ENCODE measurements at places on chromosomes 5 and 9. TPM values are rescaled to one million over a fixed set of nuclear protein-coding genes. Genes with fewer than 3 reads are reported as not detected.

The SLC22A4 gene
- 0.59 TPM for total RNA-seq

The OLFML2A gene
- 6.3 TPM for total RNA-seq

The SV2C gene
- total RNA-seq, result not detected

The TRIM7 gene
- total RNA-seq, result 30.2 TPM

The FOXD4 gene
- total RNA-seq, result 2.8 TPM

DNA sequence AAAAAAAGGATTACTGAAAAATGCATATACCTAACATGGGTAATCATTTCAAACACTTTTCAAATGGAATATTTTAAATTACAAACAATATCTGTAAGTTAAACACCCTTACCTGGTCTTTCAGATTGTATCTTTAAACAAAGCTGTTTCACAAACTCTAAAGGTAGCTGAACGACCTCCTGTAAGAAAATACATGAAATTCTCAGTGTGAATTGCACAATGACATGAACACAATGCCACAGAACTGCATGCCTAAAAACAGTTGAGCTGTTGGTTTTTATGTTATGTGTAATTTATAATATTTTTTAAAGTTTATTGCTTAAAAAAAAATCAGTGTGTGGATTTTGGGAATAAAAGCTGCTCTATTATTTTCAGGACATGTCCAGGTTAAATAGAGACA, 17.5 kb downstream of the IPPK start:
- no peaks in the 10 kb centered on the region for H3K4me1 ChIP-seq
- no peak overlapping the region for H3K27ac ChIP-seq
- no peak overlapping the region for H3K4me3 ChIP-seq
- H3K27me3 ChIP-seq, result no peaks in the 10 kb centered on the region

The OR1J2 gene
- total RNA-seq, result not detected

DNA sequence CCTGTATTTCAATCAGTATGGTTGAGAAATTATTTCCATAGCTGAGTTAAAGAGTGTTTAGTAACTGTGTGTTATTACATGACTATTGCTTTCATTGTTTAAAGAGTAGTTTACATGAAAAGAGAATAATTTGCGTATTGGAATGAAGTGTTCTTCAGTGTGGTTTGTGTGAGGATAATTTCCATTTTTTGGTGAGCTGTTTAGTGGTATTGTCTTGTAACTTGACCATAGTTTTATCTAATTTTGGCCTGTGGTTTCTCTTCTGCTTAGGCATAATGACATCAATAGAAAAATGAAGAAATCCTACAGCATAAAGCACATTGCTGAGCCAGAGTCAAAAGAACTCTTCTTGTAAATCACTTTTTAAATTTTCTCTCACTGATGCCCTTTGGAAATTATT, 151.2 kb downstream of the SNCAIP start:
- H3K4me3 ChIP-seq, result no peak overlapping the region
- H3K27ac ChIP-seq, result no peak overlapping the region
- H3K27me3 ChIP-seq, result no peaks in the 10 kb centered on the region
- no peaks in the 10 kb centered on the region for H3K36me3 ChIP-seq
- no peak for DNase-seq
- H3K4me1 ChIP-seq, result no peaks in the 10 kb centered on the region

DNA sequence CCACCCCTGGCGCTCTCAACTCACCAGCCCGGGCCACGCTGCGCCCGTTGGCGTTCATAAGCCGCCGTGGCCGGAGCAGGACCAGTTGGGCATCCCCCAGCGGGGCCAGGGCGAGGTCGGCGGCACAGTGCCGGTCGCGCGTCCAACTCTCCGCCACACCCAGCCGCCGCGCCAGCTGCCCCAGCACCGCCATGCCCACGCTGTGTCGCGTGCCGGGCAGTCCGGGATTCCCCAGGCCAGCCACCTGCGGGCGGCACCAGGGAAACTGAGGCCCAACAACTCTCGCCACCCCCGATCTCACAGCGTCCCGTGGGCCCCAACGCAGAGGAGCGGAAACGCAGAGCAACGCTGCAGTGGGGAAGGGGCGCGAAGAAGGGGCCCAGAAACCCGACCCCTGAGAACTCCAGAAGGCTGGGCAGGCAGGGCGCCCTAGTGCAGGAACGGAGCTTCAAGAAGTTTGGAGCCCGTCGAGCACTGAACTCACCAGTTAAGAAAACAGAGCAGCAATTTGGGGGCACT, 453 bp downstream of the PTRH1 start:
- H3K27me3 ChIP-seq, result no peaks in the 10 kb centered on the region
- no peak for DNase-seq
- peak overlapping the region; percentile 92 for H3K4me3 ChIP-seq
- H3K4me1 ChIP-seq, result peaks cover 17% of the 10 kb centered on the region

DNA sequence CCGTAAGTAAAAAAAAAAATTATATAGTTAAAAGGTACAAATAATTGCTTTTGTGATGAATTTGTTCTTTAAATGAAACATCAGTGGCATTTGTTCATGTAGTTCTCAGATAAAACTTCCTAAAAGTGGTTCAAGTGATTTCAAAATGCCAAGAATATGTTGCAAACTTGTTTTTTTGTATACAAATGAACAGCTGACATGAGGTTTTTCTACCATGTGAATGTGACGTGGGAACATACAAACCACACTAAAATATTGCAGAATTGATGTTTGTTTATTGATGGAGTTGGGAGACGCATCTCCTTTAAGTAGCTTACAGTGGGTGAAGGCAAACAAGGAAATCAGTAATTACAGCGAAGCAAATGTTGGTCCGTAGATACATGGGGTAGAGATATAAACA, 16.9 kb downstream of the BASP1 start:
- 0 out of 2 replicates have a peak, but pooled peaks cover 4% of the 10 kb centered on the region for H3K27me3 ChIP-seq
- H3K27ac ChIP-seq, result no peak overlapping the region
- DNase-seq, result no peak
- H3K36me3 ChIP-seq, result no peaks in the 10 kb centered on the region
- no peaks in the 10 kb centered on the region for H3K4me1 ChIP-seq

GRCh38 chr9:38380872-38381534, 11.5 kb upstream of the ALDH1B1 start:
- no peak overlapping the region for H3K27ac ChIP-seq
- H3K4me1 ChIP-seq, result no peaks in the 10 kb centered on the region
- no peak for DNase-seq
- H3K36me3 ChIP-seq, result no peaks in the 10 kb centered on the region
- no peaks in the 10 kb centered on the region for H3K27me3 ChIP-seq
- no peak overlapping the region for H3K4me3 ChIP-seq

- no peak for DNase-seq
- no peak overlapping the region for H3K27ac ChIP-seq
- H3K36me3 ChIP-seq, result no peaks in the 10 kb centered on the region
Measured at GRCh38 chr9:134526584-134527477, 114.8 kb upstream of the COL5A1 start.

The STX17 gene
- total RNA-seq, result 24.6 TPM

The FOXI1 gene
- not detected for total RNA-seq

DNA sequence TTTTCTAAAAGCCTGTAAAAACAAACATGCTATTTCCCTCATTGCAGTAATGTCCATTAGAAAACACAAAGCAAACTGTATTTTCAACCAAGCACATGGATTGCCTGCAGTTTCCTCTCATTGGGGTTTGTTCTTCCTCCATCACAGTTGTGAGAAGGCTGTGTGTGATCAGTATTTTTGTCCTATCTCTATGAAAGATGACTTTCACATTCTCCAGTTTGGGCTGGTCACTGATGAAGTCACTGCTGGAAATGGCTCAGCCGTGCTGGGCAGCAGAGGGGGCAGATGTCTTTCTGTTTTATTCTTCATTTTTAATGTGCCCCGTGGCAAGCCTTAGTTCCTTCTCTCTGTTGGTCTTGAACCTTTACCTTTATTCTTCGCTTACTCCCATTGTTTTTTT, 288.9 kb upstream of the MPDZ start:
- no peaks in the 10 kb centered on the region for H3K4me1 ChIP-seq
- H3K4me3 ChIP-seq, result no peak overlapping the region
- no peaks in the 10 kb centered on the region for H3K36me3 ChIP-seq
- no peak for DNase-seq
- no peak overlapping the region for H3K27ac ChIP-seq

- no peaks in the 10 kb centered on the region for H3K36me3 ChIP-seq
- H3K27ac ChIP-seq, result no peak overlapping the region
- no peak overlapping the region for H3K4me3 ChIP-seq
- H3K27me3 ChIP-seq, result no peaks in the 10 kb centered on the region
Measured at GRCh38 chr9:107807183-107807582, 317.6 kb upstream of the KLF4 start.

- no peak overlapping the region for H3K27ac ChIP-seq
- no peaks in the 10 kb centered on the region for H3K36me3 ChIP-seq
- no peak for DNase-seq
- no peaks in the 10 kb centered on the region for H3K4me1 ChIP-seq
- H3K4me3 ChIP-seq, result no peak overlapping the region
- H3K27me3 ChIP-seq, result no peaks in the 10 kb centered on the region
Measured at GRCh38 chr5:124263680-124264491, 482.6 kb downstream of the ZNF608 start.

DNA sequence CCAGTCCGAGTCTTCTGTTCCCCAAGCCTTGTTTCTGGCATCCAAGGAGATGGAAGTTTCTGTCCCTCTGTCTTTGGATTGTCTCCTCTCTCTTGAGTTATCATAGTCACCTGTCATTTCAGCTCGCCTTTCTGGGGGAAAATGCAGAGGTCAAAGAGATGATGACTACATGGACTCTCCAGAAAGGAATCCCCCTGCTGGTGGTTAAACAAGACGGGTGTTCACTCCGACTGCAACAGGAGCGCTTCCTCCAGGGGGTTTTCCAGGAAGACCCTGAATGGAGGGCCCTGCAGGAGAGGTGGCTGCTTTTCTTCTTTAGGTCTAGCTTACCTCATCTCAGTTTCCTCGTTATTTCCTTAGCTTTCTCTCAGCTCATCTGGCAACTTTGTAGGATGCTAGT, 25.1 kb downstream of the ERAP2 start:
- H3K36me3 ChIP-seq, result no peaks in the 10 kb centered on the region
- H3K27me3 ChIP-seq, result no peaks in the 10 kb centered on the region
- no peak overlapping the region for H3K4me3 ChIP-seq
- H3K27ac ChIP-seq, result no peak overlapping the region
- no peaks in the 10 kb centered on the region for H3K4me1 ChIP-seq

DNA sequence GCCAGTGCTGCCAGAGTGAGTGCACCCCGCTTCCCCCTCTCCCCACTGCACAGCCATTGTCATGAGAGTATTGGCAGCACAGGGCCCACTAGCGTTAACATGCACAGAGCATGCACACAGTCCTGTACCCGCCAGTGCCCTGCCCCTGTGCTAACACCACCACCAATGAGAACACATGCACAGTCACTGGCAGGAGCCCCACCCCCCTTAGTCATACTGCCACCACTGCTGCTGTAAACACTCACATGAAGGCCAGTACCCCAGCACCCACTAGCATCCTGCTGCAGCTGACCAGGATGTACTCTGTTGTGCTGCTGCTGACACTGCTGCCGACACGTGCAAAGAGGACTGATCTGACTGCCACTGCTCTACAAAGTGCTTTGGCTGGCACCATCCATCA, 19.5 kb upstream of the RANBP6 start:
- H3K4me3 ChIP-seq, result no peak overlapping the region
- H3K27ac ChIP-seq, result no peak overlapping the region

The LCNL1 gene
- total RNA-seq, result 0.44 TPM

DNA sequence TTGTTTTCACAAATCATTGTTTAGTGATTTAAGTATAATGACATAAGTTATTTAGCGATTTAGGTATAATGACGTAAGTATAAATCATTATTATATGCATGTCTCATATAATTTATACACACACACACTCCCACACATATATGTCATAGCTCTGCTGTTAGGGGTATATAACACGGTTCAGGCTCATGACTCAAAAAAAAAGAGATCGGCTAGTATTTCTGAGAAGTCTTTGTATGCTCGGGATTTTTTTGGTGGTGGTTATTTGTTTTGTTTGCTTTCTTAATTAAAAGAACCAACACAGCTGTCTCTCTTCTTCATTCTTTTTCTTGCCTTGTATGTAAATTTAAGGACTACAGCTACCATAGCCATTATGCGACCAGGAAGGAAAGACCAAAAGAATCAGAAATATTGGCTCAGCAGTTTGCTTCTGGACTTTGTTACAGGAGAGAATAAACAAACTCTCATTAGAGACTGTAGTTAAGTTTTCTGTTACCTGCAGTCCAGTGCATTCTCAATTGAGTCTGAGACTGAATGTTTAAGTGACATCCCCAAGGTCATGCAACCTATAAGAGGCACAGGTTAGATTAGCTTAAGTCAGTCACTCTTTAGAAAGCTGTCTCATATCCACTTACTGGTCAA, 83.2 kb upstream of the NREP start:
- H3K27ac ChIP-seq, result no peak overlapping the region
- H3K4me3 ChIP-seq, result no peak overlapping the region
- H3K27me3 ChIP-seq, result 0 out of 2 replicates have a peak, but pooled peaks cover 3% of the 10 kb centered on the region
- H3K36me3 ChIP-seq, result no peaks in the 10 kb centered on the region
- DNase-seq, result no peak

DNA sequence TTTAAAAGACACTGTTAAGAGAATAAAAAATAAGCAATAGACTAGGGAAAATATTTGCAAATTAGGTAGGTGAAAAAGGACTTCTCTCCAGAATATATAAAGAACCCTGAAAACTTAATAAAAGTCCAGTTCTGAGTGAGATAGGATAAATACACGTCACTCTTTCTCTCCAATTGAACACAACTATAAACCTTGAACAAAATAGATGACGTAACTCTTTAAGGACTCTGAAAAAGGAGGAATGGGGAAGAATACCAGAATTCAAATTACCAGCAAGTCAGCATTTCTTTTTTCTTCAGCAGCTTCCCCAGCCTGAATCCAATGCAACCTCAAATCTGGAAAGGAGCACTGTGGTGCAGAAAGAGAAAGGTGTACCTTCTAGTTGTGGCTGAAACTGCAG, 6.8 kb upstream of the WDR41 start:
- no peak for DNase-seq
- no peaks in the 10 kb centered on the region for H3K4me1 ChIP-seq
- H3K27ac ChIP-seq, result no peak overlapping the region
- no peak overlapping the region for H3K4me3 ChIP-seq
- no peaks in the 10 kb centered on the region for H3K36me3 ChIP-seq
- no peaks in the 10 kb centered on the region for H3K27me3 ChIP-seq

- H3K4me3 ChIP-seq, result no peak overlapping the region
- H3K4me1 ChIP-seq, result no peaks in the 10 kb centered on the region
- no peak overlapping the region for H3K27ac ChIP-seq
- H3K36me3 ChIP-seq, result no peaks in the 10 kb centered on the region
Measured at GRCh38 chr9:133612816-133613215, 3.6 kb upstream of the FAM163B start.

The FAM81B gene
- not detected for total RNA-seq

GRCh38 chr9:2271426-2271825, 256.3 kb downstream of the SMARCA2 start:
- peak; percentile 18 for DNase-seq
- H3K27ac ChIP-seq, result no peak overlapping the region
- no peaks in the 10 kb centered on the region for H3K36me3 ChIP-seq
- H3K4me3 ChIP-seq, result no peak overlapping the region

- no peak overlapping the region for H3K27ac ChIP-seq
- H3K36me3 ChIP-seq, result no peaks in the 10 kb centered on the region
- no peak overlapping the region for H3K4me3 ChIP-seq
- peak; percentile 10 for DNase-seq
Measured at GRCh38 chr9:92934321-92934720, 13.0 kb upstream of the FGD3 start.

DNA sequence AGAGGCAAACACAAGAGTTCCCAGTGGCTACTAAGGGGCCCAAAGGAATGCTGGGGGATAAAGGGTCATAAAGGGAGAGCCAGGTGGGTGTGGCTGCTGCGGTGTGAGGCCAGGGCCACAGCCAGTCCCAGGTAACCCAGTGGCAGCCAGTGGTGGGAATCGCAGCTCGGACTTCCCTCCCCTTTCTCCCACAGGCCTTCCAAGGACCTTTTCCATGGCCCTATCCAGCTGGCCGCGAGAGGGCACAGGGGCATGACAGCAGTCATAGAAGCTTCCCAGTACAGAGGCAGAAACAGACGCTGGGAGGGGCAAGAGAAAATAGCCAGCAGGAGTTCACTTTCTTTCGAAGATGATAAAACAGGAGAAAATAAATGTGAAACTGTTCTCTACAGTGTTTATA, 257.6 kb downstream of the SEMA5A start:
- no peaks in the 10 kb centered on the region for H3K36me3 ChIP-seq
- no peak overlapping the region for H3K4me3 ChIP-seq
- H3K4me1 ChIP-seq, result no peaks in the 10 kb centered on the region

Measured in HCT116 (cell line).